Non-pigmented ciliary epithelial cell (primary cell): ENCODE measurements at places on chromosomes 6 and 20.

DNA sequence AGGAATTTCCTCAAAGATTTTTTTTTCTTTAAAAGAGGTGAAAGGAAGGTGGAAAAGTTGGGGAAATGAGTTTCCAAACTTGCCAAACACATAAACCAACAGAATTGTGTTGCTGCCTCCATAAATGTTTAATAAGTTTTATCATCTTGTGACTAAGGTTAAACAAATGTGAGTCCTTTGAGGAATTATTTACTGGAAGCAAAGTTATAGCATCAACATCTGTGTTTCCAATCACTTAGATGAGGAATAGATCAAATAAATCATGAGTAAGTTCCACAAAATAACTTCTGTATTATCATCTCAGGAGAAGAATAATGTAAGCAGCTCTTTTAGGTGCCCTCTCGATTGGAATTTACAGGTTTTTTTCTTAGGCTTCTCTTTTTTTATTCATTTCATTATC, 20.5 kb downstream of the TSHZ2 start:
- DNase-seq, result no peak

DNA sequence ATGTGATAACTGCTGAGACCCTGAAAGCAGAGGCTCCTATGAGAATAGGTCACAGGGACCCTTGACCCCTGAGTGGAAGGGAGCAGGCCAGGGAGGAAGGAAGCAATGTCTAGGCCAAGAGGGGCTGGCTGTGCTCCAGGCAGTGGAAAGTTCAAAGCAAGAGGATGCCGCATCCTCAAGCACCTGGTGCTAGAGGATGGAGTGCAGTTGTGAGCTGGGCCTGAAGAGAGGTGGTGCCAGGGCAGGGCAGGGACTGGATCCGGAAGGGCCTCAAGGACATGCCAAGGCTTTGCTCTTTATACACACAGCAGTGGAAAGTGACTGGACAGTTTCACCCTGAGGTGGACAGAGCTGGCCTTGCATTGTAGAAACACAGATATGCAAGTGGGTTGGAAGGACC, 97.0 kb downstream of the SLC22A3 start:
- DNase-seq, result no peak

DNA sequence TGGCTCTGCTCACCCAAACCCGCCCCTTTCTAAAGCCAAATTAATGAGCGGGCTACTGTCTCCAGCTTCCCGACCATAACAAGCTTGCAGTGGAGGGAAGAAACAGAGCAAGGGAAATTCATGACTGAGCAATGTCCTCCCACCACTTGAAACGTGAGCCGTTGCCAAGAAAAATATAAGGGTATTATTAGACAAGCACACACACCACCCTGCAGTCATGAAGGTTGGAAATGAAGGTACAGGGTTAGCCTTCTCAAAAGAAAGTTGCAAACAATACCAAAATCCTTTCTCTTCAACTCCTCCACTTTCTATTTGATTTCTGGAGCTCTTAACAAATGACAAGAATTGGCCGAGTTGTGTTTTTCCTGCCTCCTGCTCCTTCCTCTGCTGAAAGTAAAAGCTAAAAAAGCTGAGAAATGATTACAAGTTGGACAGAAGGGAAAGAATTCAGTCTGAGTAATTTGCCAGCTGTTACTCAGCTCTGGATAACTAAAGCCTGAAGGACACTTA, 151.1 kb upstream of the B3GAT2 start:
- peak; percentile 64 for DNase-seq

GRCh38 chr20:2763186-2763585, 37.2 kb downstream of the CPXM1 start:
- no peak for DNase-seq

DNA sequence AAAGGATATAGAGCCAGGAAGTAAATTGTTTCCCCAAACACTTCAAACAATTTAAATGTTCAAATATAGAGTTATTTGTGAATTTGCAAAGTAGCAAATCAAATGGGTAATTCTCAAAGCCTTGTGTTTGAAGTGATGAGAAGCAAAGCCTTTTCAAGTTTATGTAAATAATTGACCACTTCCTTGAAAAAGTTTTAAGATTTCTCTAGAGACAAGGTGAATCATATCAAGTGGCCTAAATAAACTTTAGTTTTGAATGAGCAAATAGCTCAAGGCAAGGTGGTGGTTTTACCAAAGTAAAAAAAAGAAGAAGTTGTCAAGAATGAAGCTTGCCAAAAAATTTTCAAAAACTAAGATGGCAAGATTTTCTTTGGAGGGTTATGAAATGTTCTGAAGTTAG, 42.6 kb upstream of the IFNGR1 start:
- no peak for DNase-seq

DNA sequence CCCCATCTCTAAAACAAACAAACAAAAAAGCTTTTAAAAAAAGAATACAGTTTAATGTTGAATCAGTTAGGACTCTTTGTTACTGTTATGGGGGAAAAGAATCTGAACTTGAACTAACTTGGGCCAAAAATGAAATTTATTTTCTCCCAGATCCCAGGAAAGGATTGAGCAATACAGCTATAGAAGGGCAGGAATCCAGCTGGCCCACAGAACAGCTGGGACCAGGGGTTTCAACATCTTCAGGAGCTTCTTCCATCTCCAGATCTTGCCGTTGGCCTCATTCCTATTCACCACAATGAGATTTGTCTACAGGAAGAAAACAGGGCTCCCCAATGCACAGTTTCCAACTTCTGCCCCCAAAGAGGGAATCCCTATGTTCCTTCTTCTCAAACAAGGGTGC, 43.2 kb upstream of the AKAP12 start:
- DNase-seq, result peak; percentile 5

DNA sequence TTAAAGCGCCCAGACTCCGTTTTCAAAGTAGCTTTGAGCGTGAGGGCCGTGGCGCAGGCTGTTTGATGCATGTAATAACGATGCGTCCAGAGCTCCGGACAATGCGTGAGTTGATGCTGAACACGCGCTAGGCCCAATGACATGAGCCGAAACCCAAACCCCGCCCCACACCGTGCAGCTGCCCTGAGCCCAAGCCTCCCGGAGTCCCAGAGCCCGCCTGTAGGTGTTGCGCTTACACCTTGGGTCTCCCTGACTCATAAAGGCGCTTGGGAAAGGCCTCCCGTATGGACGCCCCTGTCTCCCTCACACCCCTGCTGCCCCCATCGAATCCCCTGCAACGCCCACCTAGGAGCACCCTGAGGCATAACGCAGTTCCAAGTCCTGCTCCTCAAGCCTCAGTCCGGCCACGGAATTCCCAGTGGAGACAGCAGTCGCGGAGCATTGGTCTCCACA, 87.6 kb downstream of the ERMARD start:
- no peak for DNase-seq

DNA sequence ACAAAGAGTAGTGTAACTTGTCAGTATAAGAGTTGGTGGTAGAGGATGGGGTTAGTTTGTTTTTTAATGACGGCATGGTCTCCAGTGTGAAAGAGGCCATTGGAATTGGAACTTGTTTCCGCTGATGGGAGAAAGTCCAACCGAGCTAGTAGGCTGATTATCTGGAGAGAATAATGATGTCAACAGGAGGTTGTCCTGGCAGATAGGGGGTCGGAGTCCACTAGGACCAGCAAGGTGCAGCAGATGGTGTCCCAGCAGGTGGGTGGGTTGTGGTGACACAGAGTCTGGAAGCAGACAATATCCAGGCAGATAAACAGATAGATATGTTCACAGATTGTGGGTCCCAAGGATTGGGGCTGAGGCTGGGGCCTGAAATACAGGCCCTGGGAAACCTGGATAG, 35.1 kb downstream of the PKIB start:
- no peak for DNase-seq

- DNase-seq, result no peak
These were observed 228.0 kb downstream of the CD109 start for GRCh38 chr6:73923905-73924485.

DNA sequence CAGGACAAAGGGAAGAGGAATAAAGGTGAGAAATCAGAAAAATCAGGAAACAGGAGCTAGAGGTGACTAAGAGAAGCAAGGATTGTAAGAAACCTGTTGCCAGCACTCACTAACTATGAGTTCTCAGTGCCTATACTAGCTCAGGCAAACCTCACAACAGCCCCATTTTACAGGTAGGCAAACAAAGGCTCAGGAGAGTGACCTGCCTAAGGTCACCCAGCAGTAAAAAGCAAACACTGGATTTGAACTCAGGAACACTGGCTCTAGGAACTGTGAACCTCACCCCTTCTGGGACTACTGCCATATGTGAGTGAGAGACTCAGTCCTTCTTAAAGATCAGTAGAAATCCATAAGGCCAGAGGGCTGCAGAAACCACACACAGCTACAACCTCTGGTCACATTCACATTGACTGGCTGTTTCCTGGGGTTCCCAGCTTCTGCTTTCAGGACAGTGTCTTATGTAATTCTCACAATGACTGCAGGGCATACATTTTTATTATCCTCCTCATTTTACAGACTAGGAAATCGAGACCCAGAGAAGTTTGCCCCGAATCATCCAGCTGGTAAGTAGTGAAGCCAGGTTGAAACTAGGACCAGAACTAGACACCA, 80.7 kb upstream of the MAFB start:
- DNase-seq, result no peak

DNA sequence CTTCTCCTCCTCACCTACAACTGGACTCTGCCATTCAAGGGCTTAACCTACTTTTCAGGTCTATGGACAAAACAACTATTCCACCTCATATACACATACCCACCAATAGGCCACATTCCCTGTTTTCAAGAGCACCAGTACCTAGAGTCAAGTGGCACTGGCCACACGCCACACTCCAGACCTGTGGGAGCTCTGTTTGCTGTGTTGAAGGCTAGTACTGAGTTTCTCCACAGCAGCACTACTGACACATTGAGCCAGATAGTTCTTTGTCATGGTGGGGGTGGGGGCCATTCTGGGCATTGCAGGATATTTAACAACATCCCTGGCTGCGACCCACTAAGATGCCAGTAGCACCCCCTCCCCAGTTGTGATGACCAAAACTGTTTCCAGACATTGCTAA, 84.1 kb downstream of the RALGAPA2 start:
- DNase-seq, result no peak

GRCh38 chr6:13355043-13355945, 27.0 kb upstream of the TBC1D7 start:
- DNase-seq, result peak; percentile 96

- DNase-seq, result no peak
These were observed 679.5 kb downstream of the KHDRBS2 start for GRCh38 chr6:61606500-61606899.

- no peak for DNase-seq
These were observed 75.2 kb downstream of the GFOD1 start for GRCh38 chr6:13412211-13412610.

GRCh38 chr6:36539814-36540568, 7.3 kb downstream of the STK38 start:
- DNase-seq, result no peak

GRCh38 chr20:2817891-2818595, 1.9 kb downstream of the TMEM239 start:
- DNase-seq, result no peak

DNA sequence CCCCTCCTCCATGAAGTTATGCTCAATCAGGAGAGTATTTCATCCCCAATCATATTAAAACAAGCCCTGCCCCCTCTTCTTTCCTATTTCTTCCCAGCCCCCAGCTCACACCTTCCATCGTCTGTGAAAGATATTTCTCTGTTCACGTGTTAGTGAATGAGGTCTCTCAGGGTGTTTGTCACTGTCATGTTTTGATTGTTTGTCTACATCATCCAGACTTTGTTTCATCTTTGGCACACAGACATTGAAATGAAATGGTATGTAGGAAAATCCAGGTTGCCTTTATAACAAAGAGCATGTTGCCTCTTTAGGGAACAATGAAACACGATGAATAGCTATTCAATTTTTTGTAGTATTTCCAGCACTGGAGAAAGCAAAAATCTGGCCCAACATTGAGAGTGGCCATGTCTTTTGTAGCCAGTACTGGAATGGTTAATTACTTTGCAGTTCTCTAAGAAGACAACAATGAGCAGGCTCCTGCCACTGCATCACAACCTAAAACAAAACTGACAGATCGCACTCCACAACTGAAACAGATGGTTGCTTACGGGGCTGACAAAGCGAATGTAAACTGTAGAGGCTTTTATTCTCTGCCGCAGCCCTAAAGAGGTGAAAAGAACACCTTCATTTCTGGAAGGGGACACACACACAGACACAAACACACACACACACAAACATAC, 543.6 kb upstream of the CITED2 start:
- no peak for DNase-seq

- no peak for DNase-seq
These were observed 69.5 kb downstream of the PREX1 start for GRCh38 chr20:48758206-48758820.

DNA sequence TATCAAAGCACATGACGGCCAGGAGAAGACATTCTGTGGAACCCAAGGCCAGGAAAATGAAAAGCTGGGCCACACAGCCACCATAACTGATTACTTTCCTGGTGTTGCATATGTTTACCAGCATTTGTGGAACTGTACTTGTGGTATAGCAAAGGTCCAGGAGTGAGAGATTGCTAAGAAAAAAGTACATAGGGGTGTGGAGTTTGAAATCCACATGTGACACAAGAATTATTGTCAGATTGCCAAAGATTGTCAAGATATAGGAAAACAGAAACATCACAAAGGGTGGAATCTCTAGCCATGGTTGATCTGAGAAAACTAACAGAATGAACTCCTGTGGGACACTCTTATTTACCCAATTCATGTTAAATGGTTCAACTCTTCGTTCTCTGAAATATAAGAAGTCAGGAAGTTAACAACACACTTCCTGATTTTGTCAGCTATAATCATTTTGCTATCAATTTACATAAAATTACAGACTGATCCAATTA, at the start of gene OR2B2:
TSS of gene OR2B2 (minus strand) at position 441 of the 491 bp plus-strand sequence. CDS start at position 364, 77 bp downstream.
- no peak for DNase-seq

- no peak for DNase-seq
These were observed 38.8 kb downstream of the SUMO4 start for GRCh38 chr6:149438855-149439254.

DNA sequence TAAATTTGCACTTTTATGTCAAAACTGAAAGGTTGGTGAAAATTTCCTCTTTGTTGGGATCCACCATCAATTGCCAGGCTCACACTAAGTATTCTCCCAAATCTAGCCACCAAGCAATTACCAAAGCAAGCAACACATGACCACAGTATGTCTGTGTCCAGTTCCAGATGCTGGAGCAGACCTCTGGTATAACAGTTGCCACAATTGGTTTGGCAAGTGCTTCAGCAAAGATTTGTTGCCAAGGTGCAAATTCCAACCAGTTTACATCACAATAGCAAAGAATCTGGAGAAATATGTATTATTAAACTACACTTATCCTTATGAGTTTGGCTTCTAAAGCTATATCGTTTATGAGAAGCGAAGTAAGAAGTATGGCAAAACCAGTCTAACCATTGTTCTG, 6.4 kb downstream of the GTF2H5 start:
- DNase-seq, result peak; percentile 84

DNA sequence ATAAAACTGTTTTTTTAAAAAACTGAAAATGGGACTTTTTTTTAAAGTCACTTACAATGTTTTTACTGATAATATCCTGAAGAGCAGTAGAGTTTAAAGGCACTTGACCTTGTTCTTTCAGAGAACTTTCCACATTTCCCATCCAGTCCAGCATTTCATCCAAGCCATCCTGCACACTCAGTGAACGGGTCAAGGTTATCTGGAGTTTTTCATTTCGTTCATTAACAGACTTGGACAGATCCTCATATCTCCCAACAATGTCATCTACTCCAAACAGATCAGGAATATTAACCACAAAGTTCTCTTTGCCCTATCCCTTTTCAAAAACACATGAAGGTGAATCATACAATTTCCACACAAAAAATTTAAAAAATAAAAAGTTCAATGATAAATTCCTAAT, 69.1 kb downstream of the DST start:
- DNase-seq, result no peak

GRCh38 chr6:34872332-34872731, 15.5 kb downstream of the TAF11 start:
- no peak for DNase-seq
